Dorsolateral prefrontal cortex (tissue), 122 donors: ENCODE measurements at places on chromosomes 12 and 14. TPM values are rescaled to one million over a fixed set of nuclear protein-coding genes. Genes with fewer than 3 reads are reported as not detected.

DNA sequence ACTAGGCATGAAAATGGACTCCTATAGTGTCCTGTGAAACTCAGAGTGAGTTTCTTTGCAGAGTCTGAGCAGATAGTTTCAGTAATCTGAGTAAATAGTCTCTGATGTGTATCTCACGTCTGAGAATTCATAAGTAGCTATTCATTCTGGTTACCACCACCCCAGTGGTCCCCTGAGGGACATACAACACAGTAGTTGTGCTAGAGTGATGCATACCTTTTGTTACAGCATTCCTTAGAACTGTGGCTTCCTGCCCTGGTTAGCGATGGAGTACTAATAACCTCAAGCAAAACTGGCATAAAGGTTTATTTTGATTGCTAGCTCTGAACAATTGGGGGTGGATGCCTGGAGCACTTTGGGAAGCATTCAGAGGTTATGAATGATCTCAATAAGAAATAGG is 114.7 kb downstream of the DAAM1 start:
- no peak for DNase-seq

GRCh38 chr12:56062996-56063395 is 17.0 kb upstream of the ERBB3 start:
- DNase-seq = no peak

- DNase-seq = no peak
Measured at GRCh38 chr12:74889563-74890236, 319.9 kb downstream of the KCNC2 start.

Gene OR6C2
- not detected for total RNA-seq

Gene GPHB5
- total RNA-seq = not detected
